ENCODE measurements at places on chromosomes 7 and 10. TPM values are rescaled to one million over a fixed set of nuclear protein-coding genes. Genes with fewer than 3 reads are reported as not detected.

GRCh38 chr7:484356-485101 lies 35.1 kb downstream of the PDGFA start:
- no peak for DNase-seq

- DNase-seq: no peak
These were observed 257.8 kb upstream of the IMMP2L start for GRCh38 chr7:111820121-111820520.

The CPN1 gene
- total RNA-seq: not detected

- peak; percentile 42 for DNase-seq
These were observed 95.5 kb downstream of the CELF2 start for GRCh38 chr10:11113156-11113555.

The C10orf67 gene
- total RNA-seq: 0.18 TPM

Data from HT-29 (cell line).